Breast epithelium (tissue), 4 donors: ENCODE measurements at places on chromosomes 1 and 21. TPM values are rescaled to one million over a fixed set of nuclear protein-coding genes. Genes with fewer than 3 reads are reported as not detected.

DNA sequence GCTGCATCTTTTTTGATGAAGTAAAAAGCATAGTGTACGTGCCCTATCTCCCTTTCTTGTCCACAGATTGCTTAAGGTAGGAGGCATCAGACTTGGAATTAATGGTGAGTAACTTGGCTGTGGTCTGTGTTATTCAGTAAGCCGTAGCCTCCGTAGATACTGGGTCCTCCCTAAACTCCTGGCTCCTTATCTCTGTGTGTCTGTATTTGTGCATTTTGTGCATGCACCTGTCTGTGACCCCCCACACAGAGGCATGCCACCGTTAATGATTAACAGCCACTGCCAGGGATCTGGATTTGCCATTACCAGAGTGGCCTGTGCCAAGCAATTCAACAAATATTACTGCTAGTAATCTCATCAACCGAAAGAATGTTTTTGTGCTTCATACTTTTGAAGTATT, 31.9 kb downstream of the MAP3K21 start:
- no peak for DNase-seq

DNA sequence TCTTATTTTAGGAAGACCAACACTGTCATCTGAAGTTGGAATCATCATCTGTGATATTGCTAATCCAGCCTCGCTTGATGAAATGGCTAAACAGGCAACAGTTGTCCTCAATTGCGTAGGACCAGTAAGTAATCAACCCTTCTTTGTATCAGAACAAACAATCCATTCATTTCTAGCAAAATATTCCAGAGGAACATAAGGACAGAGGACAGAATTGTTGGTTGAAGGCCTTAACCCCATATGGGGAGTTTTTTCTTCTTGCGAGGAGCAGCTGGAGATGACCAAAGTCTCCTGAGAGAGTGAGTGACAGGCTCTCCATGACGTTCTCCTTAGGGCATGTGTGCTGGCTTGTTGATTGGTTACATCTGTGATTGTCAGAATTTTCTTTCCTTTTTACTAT, 2.7 kb downstream of the SCCPDH start:
- no peak for DNase-seq

- no peak for DNase-seq
Observed at GRCh38 chr1:12553963-12554362, 64.0 kb downstream of the DHRS3 start.

OPN3 gene
- 22.4 TPM for total RNA-seq

PADI2 gene
- 9.2 TPM for total RNA-seq

DNA sequence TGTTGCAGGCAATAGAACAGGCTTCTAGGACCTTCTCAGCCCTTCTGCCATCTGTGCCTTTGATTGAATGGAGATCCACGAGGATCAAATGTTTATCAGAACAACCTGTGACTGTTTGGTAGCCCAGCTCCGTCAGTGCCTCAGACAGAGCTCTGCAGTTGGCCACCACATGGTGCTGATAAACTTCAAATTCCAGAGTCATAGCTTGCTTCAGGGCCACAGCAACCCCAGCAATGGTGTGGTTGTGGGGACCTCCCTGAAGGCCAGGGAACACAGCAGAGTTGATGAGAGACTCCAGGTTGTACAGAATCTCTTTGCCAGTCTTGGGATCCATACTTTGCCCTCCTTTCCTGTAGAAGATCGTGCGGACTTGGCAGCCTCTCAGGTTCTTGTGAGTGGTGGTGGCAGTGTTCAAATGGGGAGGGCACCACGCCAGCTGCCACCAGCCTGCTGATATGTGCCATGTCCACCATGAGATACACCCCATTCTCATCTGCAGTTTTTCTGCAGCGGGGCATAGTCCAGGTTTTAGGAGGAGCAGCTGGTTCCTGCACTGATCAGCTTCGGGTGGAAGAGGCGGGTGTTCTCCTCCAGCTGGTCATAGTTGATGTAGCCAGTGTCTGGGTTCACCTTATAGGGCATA, 82.9 kb upstream of the ARTN start:
- DNase-seq = no peak

GRCh38 chr1:57424231-57425027, 569 bp upstream of the DAB1 start:
- DNase-seq = no peak

DNA sequence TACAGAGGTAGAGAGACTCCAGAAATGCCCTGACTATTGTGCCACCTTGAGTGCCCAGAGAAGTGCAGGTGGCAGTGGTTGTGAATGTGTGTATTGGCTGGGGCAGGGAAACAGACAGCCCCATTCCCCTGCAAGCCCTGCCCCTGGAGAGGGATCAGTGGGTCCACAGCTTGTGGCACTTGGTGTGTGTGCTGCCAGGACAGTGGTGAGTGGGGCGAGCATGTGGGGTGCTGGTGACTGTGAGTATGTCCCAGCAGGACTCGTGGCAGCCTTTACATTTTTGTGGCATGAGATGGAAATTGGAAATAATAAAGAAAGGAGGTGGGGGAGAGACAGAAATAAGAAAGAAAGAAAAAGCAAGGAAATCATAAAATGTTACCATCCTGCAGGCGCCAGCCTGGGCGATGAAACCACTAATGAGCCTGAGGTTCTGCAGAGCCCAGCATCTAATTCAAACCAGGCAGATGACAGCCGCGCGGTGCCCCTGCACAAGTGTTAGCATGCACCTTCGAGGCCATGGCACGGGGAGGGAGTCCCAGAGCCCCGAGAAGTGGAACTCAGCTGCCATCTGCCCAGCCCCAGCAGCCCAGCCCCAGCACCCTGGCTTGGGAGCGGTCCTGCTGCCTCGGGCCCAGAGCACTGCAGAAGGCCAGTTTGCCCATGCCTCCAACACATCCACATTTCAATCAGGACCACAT, 49.1 kb upstream of the ZBTB40 start:
- DNase-seq = no peak

DNA sequence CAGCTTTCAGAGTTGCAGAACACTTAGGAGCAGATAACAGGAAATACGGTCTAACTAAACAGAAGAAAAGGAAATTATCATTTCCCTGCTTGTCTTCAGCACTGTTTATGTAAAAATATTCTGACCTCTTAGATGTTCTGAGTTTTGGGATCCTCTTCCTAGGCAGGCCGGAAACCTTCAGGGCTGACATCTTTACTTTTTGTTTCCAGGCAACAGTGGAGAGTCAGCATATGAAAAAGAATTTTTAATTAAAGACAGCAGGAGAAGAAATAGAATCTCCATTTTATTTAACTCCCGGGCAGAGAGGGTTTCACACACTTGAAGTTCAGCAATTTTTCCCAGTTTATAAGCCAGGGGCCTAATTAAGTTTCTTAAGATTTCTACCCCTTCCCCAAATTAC, 5.1 kb upstream of the RIPPLY3 start:
- no peak for DNase-seq

- no peak for DNase-seq
Observed at GRCh38 chr1:248825136-248825535, 579 bp downstream of the SH3BP5L start.

- no peak for DNase-seq
Observed at GRCh38 chr1:79380078-79380477, 373.5 kb upstream of the ADGRL4 start.

GRCh38 chr1:8516278-8516777, 198.4 kb downstream of the SLC45A1 start:
- DNase-seq = no peak

IGSF8 gene
- total RNA-seq = 21.0 TPM

DNA sequence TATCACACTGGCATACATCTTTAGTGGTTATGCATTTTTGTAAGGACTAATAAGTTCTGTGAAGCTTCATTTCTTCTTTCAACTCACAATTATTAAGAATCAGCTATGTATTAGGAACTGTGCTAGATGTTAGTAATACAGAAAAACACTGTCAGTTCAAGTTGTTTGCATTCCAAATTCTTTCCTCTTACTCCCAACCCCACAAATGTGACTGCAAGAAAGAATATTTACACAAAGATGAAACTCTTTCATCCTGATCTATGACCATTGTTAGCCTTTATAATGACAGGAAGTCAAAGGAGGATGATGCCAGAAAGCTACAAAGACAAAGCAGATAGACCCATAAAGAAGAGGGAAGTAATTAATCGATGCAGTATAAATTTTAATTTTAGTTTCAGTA, 21.0 kb upstream of the GADD45A start:
- DNase-seq = no peak

DNA sequence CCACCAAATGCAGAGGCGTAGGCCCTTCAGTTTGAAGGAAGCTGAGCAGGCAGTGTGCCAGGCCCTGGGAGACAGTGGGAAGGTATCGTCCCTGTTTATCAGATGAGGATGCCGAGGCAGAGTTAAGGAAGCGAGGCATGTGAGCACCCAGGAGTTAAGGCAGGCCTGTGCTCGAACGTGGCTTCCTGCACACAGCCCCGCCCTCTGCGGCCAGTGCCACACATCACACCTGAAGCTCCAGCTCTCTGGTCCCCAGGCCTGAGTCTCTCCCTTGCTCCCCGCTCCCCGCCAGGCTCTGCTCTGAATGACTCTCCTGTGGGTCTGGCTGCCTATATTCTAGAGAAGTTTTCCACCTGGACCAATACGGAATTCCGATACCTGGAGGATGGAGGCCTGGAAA, 32.1 kb downstream of the EPHX1 start:
- DNase-seq = no peak

DNA sequence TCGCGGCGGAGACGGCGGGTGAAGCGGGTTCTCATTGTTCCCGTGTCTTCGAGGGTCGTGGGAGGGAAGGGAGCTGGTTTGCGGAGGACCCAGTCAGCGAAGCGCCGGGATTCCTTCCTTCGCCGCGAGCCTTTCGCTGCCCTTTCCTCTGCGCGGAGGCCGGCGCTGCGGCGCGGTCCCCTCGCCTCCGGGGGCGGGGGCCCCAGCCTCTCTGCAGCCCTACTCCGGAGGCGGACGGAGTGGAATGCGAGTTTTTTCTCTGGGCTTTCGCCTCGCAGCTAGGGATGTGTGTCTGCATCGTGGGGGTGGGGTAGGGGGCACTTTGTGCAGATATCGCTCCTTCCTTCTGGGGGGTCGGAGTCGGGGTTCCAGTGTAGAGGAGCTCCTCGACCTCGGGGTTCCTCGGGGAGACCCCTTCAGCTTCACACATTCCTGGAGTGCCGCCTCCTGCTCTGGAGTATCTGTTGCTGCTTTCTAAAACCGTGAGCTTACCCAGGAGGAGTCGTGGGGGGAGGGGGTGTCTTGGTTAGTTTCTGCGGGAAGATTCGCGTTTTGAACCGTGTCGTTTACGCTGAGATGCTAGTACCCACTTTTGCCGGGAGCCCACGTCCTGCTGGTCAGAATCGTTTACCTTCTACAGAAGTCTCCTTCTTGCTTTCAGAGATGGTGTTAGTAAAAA, 595 bp downstream of the RNF2 start:
- DNase-seq = no peak

GRCh38 chr1:46611691-46612221, 4.9 kb downstream of the MOB3C start:
- no peak for DNase-seq

ERICH3 gene
- 2.0 TPM for total RNA-seq

MYCL gene
- 5.3 TPM for total RNA-seq

DNA sequence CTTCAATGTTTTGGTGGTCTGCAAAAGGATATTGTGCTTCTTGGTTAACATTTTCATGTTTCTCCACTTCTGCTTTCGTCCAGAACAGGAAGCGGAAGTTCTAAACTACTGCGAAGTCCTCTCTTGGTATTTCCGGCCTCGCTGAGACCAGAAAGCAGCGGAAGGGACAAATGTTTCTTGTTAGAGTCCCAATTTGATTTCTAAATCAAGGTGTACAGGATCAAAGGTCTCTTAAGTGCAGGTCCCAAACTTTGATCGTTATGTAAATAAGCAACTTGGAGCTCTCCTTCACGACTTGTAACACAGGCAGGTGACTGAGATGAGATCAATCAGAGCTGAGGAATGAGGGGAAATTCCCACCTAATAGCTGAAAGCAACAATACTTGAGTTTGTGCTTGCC, 40.1 kb upstream of the HMCN1 start:
- DNase-seq = no peak

DEPDC1 gene
- 1.5 TPM for total RNA-seq

SHISAL2A gene
- not detected for total RNA-seq

LGR6 gene
- total RNA-seq = 2.6 TPM

DNA sequence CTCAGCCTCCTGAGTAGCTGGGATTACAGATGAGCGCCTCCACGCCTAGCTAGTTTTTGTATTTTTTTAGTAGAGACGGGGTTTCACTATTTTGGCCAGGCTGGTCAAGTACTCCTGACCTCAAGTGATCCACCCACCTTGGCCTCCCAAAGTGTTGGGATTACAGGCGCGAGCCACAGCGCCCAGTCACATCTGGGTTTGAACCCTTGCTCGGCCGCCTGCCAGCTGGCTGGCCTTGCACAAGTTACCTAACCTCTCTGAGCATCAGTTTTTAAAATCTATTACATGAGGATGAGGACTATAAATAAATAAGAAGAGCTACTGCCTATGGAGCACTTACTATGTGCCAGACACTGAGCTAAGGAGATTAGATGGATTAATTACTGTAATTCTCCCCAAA, 17.7 kb upstream of the PADI2 start:
- DNase-seq = no peak

GRCh38 chr1:39115271-39116110, 89.0 kb upstream of the MACF1 start:
- no peak for DNase-seq

DNA sequence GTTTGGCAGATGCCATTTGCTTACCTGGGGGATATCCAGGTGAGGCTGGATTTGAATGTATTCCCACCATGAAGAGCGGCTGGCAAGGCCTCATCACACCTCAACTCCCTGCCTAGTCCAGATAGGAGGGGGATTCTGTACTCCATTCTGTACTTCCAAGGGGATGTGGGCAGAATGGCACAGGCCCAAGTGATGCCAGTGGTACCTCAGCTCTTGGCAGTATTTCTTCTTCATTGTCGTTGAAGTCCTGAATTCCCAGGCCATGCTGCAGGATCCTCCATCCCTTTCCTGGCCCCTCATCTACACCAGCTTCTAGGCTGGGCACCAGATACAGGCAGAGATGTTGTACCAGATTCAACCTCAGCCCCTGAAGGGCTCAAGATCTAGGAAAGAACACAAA, 47.9 kb downstream of the KLHDC7A start:
- DNase-seq = no peak

- DNase-seq = no peak
Observed at GRCh38 chr21:32371913-32372314, 20.9 kb downstream of the URB1 start.

GRCh38 chr1:113615425-113615824, 143.9 kb downstream of the PHTF1 start:
- DNase-seq = no peak

MPZ gene
- 3.2 TPM for total RNA-seq

- no peak for DNase-seq
Observed at GRCh38 chr1:2477791-2478499, 1.9 kb downstream of the PLCH2 start.

CTTNBP2NL gene
- 30.4 TPM for total RNA-seq
